ENCODE measurements at places on chromosomes 6 and 20. TPM values are rescaled to one million over a fixed set of nuclear protein-coding genes. Genes with fewer than 3 reads are reported as not detected.

The ULBP2 gene
- 9.9 TPM for total RNA-seq

The SNAP91 gene
- 1.5 TPM for total RNA-seq

The ADGRG6 gene
- total RNA-seq: 8.8 TPM

The CYP21A2 gene
- total RNA-seq: 0.44 TPM

The MAP1LC3A gene
- 33.6 TPM for total RNA-seq

The ERVFRD-1 gene
- not detected for total RNA-seq

The TMEM239 gene
- not detected for total RNA-seq

The HTR1E gene
- not detected for total RNA-seq

DNA sequence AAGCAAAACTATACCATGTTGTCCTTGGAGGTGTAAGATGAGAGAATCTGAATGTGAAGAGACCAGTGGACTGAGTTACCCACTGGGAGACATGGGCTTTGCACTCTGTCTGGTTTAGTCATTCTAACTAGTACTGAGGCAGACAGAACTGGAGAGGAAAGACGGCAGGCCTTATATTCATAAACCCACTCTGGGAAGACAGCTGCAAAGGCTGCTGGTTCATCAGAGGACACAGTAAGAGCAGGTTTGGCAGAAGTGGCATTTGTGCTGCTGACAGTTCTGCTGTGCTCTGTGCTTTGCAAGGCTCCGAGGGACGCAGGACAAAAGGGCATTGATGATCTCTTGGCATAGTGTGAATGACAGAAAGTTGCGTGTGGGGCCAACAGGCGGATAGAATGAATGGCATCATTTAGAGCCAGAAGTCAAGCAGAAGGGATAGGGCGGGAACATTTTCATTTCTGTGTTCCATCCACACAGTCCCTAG is 142.3 kb upstream of the TENT5A start:
- no peak for DNase-seq

DNA sequence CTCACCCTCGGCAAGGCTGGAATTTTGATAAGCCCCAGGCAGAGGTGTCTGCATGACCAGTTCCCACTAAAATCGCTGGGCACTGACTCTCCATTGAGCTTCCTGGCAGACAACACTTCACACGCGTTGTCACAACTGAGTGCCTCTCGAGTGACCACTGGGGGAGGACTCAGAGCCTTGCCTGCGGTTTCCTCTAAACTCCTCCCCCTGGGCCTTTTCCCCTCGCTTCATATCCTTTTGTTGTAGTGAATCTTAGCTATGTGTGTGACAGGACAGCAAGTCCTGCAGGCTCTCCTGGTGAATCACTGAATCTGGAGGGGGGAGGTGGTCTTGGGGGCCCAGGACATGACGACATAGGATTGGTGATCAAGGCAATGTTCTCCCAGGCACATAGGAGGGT is 670.8 kb downstream of the PRKN start:
- DNase-seq: peak; percentile 15

DNA sequence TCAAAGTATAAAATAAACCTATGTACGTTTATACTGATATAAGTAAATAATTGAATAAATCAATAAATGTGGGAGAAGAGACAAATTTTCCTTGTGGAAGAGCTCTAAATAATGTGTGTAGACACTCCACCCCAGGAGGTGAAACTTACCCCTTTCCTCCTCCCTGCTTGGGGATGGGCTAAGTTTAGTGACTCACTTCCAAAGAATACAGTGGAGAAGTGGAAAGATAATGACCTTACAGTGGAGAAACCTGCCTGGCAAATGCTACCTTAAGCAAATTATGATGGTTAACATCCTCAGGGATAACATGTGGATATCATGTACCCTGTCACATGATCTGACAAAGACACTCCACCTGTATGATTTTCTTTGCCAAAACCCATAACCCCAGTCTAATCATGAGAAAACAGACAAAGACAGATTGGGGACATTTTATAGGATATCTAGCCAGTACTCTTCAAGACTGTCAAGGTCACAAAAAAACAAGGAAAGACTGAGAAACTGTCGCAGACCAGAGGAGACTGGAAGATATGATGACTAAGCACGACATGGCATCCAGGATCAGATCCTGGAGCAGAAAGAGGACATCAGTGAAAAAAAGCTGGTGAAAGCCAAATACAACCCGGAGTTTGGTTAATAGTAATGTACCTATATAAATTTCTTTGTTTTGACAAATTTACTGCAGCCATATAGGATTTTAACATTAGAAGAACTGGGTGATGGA is 195.5 kb upstream of the PRDM1 start:
- no peak for DNase-seq

- DNase-seq: peak; percentile 9
Observed at GRCh38 chr6:41894366-41895299, 542 bp downstream of the USP49 start.

GRCh38 chr20:20231528-20232298 is 136.2 kb upstream of the INSM1 start:
- DNase-seq: no peak

GRCh38 chr6:117149324-117149723 is 116.0 kb upstream of the VGLL2 start:
- no peak for DNase-seq

DNA sequence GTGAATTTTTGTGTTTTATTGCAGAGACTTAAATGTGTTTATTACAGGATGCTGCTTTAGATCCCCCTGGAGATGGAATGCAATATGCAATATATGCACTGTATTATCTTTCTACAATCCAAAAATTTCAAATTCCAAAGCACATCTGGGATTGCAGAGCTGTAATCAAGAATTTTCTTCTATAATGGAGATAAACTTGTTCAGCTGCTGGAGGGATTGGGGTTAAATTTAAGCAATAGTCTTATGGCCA is 66.4 kb downstream of the MKKS start:
- DNase-seq: no peak

- DNase-seq: no peak
Observed at GRCh38 chr6:15511248-15512125, 151.3 kb downstream of the DTNBP1 start.

Data from endothelial cell (in vitro differentiated cells).